Hematopoietic multipotent progenitor cell treated with erythropoietin and hydrocortisone succinate and interleukin-3 and kit ligand, for 4 days (in vitro differentiated cells): ENCODE measurements at places on chromosomes 5 and 9.
A peak's percentile ranks its signal among the peaks of the same experiment; 100 is the strongest.

DNA sequence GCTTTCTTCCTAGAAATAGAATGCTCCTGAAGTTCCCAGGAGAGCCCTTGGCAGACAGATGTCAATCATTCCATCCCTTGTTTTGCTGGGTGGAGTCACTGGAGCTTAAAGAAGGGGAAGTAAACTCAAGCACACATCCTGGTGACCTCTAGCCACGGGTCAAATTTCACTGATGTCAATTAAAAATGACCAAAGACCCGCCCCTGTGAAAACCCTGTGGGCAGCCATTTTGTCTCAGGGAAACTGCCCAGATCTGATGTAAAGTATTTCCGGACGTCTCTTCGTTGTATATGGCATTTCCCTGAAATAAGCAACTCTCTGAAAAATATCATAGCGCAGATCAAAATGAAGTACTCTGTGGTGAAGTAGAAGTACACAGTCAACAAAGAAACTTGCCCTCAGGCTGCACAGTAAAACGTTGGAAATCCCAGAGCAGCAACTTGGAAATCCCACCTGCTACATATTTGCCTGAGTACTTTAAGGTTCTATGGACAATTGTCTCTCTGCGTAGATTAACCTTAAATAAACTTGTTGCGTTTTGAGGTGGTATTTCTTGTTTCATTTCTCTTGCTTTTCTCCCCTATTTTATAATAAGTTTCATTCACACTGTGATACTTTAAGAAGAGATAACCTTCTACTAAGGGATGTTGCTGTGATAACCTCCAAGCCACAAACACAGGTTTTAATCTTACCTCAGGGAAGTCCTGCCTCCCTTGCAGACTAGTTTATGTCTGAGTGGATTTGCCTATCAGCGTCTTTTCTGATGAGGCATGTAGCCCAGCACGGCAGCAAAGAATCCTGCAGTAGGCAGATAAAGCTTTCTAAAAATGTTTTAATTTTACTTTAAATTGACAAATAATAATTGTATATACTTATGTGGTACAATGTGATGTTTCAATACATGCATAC lies 60.9 kb upstream of the PIP5K1B start:
- peak; percentile 63 for DNase-seq

DNA sequence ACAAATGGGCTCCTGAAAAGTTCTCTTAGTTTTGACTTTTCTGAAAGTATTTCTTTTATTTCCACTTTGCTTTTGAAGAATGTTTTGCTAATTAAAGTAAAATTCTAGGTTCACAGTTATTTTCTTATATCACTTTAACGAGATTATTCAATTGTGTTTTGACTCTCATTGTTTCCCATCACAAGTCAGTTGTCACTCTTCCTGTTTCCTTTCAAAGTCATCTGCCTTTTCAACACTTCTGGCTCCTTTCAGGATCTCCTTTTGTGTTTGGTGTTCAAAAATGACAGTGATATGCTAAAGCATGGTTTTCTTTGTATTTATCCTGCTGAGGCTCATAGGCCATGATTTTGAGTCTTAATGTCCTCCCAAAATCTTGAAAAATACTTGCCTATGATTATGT lies 235.4 kb upstream of the TAS2R1 start:
- DNase-seq, result no peak

DNA sequence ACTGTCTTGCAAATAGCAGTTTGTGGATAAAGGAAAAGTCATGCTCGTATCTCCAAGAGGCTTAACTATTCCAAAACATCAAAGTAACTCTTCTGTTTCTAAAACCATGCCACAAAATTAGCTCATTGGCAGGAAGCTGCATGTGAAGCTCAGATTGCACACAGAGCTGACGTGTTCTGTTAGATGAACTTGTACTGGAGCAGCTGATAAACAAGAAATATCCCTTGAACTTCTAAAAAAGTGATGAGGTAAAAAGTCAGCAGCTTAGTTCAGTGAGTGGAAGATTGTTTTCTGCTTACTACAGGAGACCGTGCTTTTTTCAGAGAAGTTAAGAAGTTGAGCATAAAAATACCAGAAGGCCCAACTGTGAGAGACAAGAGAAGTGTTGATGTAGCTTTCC lies 113.2 kb downstream of the SLC12A2 start:
- peak; percentile 46 for DNase-seq

DNA sequence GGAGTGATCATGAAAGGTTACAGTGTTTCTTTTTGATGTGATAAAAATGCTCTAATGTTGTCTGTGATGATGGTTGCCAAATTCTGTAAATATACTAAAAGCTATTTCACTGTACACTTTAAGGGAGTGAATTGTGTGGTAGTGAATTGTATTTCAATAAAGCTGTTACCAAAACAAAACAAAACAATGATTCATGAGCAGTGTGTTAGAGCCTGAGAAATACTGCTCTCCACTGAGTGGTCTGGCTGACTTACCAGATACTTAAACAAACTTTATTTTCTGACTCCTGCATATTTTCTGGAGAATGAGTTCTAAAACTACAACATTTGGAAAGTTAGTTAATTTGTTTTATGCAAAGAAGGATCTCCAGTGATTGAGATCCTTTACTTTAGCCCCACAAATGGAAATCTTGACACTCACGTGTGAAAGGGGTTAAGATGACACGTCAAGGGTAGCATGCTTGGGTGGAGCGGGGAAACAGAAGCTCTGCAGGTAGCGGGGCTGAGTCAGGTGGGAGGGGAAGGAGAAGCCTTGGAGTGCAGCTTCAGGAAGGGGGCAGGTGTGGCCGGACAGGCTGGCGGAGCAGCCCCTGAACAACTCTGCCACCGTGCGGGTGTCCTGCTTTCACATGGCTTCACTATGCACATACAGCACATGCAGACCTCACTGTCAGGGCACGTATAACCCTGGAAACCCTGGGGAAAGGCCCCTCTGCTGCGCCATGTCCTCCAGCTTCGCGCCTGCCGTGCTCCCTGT lies 256.7 kb downstream of the IRX1 start:
- no peak for DNase-seq

DNA sequence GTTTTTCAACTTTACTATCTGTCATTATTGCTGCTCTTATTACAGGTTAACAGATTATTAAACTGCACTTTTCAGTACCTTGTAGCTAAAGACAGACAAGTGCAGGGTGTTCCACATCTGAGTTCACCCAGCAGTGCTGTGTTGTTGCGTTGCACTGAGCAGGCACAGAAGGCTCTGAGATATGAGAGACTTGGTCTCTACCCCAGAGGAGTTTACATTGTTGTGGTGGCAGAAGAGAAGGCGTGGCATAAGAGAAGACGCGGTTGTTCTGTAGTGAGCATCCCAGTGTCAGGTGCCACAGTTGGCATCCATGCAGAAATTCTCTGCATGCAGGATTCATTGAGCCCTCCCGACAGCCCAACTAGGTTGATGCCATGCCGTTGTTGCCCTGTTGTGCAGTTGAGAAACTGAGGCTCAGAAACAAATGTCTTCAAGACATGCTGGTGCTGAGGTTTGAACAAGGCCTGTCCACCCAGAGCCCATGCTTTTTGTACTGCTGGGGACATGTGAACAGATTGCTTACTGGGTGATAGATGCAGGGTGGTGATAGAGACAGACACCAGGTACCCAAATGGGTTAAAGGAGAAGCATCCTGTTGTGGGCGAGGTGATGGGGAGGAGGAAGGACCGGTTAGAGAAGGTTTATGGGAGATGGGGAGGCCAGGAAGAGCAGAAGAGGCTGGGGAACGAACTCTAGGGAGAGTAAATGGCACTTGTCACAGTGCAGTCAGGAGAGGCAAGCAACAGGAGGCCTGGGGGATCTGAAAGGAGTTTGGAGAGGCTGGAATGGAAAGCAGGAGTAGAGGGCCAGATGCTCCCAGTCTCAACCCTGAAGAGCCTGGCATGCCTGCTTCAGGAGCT lies 8.2 kb downstream of the ABL1 start:
- peak; percentile 41 for DNase-seq

DNA sequence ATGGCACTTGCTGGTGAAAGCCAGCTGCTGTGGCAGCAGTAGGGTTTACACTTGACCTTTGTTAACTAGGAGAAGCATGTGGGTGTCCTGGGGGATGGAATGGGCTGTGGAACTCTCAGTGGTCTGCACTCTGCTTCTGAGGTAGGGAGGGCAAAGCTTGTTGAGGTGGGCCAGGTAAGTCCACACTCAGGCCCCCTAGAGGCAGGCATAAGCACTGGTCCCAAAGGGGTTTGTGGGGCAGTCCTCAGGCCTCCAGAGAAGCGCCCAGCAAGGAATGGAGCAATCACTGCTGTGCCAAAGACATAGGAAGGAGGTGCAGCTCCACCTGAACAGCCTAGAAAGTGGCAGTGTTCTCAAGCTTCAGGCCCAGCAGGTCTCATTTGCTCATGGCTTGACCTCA lies 34.7 kb downstream of the INSL4 start:
- DNase-seq, result no peak

DNA sequence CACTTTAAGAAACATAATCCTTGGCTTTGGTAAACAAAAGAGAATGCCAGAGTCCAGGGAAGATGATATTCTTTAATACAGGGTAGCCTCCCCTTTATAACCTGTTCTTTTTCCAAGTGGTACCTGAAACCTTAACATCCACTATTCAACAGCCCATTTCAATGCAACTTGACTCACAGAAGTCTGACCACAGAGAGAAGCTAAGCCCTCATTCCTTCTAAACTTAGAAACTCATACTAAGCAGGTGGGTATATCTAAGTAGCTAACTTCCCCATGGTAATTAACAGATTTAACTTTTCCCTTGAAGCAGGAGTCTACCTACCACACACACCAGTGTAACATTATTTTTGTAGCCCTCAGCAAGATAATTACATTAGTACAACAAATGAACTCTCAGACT lies 91.9 kb downstream of the CEMIP2 start:
- DNase-seq, result no peak
